Common myeloid progenitor, CD34-positive (primary cell): ENCODE measurements at places on chromosomes 5 and 9.

DNA sequence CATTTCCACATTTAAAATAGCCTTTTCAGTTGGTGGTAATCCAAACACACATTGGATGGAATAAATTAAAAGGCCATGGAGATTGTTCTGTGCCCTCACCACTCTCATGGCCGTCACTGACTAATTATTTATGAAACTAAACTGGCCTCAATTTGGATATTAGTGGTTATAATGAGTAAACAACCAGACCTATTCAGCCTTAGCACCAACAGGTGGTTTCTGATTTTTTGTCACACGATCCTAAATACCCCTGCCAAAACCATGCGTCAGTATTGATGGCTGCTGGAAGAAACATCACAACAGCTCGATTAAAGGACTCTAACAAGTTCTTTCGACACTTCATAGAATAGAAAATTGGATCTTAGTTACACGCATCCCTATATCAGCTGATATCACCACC, 276.0 kb upstream of the DAP start:
- DNase-seq = no peak

- no peak for DNase-seq
Measured at GRCh38 chr9:91100878-91101450, 260.8 kb downstream of the AUH start.

- no peak for DNase-seq
Measured at GRCh38 chr5:87319469-87319868, 51.8 kb downstream of the RASA1 start.

GRCh38 chr9:127323393-127323792, 58.8 kb downstream of the GARNL3 start:
- no peak for DNase-seq

DNA sequence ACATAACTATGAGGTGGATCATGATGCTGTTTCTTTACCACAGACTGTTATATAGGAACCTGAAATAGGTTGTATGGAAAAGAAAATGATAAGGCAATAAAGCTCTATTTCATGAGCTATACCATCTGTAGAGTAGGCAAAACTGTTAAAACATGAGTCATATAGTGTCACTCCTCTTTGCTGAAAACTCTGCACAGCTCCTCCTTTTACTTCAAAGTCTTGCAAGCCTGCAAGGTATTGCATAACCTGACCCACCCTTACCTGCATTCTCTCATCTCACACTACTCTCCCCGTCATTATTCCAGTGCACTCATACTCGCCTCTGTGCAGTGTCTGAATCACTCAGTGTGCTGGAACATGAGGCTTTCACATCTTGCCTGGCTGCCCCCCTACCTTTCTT, 790.1 kb downstream of the EFNA5 start:
- DNase-seq = no peak
